ENCODE measurements at places on chromosomes 11 and 22.

- DNase-seq = no peak
These were observed 63.6 kb downstream of the NFAM1 start for GRCh38 chr22:42368379-42369249.

DNA sequence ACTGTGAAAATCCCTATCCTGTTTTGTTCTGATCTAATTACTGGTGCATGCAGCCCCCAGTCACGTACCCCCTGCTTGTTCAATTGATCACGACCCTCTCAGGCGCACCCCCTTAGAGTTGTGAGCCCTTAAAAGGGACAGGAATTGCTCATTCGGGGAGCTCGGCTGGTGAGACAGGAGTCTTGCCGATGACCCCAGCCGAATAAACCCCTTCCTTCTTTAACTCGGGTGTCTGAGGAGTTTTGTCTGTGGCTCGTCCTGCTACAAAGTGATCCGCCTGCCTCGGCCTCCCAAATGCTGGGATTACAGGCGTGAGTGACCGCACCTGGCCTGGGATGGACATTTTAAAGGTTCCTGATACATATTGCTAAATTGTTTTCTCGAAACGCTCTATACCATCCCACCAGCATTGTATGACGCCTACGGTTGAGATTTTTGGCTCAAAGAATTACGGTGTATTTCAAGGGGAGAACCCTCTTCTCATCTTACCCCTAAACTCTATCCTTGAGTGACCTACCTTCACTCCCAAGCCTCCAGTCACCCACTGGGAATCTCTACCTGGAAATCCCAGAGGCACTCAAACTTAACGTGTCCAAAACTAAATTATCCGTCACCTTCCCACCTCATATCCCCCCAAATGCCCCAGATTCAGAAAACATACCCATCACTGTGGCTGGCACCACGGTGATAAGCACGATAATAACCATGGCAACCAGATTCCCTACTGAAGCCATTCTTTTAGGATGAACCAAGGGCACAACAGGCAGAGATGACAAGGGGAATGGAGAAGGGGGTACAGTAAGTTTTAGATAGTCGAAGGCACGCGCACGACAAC lies 789 bp upstream of the POLA2 start:
- no peak for DNase-seq

GRCh38 chr11:10044618-10045017 lies 249.4 kb downstream of the SBF2 start:
- DNase-seq = peak; percentile 85

DNA sequence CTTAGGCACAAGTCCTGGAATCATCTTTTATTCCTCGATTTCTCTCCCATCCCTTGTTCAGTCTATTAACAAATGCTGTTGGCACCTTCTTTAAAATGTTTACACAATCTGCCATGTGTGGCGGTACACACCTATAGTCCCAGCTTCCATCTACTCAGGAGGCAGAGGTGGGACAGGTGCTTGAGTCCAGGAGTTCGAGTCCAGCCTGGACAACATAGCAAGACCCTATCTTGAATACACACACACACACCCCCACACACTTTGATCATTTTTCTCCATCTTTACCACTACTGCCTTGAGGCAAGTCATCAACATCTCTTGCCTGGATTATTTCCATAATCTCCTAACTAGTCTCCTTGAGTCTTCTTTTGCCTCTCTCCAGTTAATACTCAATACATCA lies 13.7 kb upstream of the ZBTB44 start:
- DNase-seq = no peak

DNA sequence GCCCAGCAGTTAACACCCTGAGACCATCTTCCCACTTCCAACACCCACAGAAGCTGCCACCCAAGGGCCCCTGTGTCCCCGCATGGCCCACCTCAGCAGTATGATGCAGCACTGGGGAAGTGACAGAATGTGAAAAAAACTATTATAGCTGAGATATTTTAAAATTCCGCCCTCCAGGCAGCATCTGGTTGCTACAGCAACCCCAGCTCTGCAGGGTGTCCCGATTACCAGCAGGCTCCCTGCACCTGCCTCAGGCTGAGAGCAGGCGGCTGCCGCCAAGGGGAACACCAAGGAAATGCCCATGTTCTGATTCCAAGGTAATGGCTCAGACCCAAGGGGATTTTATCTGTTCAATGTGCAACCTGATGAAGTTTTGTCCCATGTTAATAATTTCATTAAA lies 10.5 kb upstream of the TMEM121B start:
- no peak for DNase-seq

- DNase-seq = no peak
These were observed 47.6 kb upstream of the FIBIN start for GRCh38 chr11:26946257-26946716.

DNA sequence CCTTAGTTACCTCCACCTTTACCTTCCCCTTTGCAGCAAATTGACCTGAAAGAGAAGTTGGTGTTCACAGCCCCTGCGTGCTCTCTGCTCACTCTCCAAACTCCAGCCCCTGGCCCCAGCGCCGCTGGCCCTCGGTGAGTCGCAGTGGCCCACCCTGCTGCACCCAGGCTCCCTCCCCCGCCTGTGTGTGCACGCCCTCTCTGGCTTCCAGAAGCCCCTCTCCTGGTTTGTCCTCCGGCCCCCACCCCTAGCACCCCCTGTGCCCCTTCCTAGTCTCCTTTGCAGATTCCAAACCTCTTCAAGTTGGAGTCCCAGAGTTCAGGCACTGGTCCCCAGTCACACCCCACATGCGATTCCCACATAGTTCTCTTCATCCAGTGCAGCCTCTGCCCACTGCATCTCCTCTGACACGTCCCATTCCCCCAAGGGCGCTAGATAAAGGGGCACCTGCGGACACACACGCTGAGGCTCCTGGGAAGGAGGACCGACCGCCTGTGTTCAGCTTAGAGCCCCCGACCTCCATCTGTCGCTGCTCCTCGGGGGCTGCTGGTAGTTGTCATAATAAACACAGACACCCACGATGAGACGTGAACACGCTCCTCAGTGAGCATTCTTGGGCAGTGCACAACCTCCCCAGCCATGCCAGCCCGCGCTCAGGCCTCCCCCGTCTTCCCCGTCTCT lies 1.5 kb upstream of the PHRF1 start:
- no peak for DNase-seq

DNA sequence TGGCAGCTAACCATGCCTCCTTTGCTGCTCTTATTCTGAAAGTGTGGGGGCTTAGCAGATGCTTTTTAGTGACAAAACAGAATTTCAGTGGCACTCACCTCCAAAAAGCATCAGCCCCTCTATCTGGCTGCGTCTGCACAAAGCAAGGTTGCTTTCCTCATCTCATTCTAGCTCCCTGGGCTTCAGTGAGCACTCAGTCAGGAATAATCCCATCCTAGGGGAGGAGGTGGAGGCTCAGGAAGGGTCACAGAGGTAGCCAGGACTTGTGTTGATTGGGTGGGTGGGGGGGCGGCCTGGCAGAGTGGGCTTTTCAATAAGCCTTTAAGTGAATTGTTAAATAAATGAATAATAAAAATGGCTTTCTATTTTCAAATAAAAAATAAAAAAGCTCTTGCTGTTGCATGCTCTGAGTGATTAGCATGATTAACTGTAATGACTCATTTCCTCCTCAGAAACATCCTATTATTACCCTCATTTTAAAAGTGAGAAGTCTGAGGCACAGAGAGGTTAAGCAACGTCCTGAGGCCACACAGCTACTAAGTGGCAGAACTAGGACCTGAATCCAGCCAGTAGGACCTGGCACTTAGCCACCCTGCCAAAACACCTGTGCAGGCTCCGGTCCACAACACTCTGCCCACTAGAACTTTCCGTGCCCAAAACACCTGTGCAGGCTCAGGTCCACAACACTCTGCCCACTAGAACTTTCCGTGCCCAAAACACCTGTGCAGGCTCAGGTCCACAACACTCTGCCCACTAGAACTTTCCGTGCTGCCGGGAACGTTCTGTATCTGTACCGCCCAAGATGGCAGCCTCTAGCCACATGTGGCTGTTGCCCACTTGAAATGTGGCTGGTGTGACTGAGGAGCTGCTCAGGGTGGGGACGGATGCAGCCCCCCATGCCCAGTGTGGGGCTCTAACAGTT lies 5.5 kb downstream of the B3GAT1 start:
- no peak for DNase-seq

DNA sequence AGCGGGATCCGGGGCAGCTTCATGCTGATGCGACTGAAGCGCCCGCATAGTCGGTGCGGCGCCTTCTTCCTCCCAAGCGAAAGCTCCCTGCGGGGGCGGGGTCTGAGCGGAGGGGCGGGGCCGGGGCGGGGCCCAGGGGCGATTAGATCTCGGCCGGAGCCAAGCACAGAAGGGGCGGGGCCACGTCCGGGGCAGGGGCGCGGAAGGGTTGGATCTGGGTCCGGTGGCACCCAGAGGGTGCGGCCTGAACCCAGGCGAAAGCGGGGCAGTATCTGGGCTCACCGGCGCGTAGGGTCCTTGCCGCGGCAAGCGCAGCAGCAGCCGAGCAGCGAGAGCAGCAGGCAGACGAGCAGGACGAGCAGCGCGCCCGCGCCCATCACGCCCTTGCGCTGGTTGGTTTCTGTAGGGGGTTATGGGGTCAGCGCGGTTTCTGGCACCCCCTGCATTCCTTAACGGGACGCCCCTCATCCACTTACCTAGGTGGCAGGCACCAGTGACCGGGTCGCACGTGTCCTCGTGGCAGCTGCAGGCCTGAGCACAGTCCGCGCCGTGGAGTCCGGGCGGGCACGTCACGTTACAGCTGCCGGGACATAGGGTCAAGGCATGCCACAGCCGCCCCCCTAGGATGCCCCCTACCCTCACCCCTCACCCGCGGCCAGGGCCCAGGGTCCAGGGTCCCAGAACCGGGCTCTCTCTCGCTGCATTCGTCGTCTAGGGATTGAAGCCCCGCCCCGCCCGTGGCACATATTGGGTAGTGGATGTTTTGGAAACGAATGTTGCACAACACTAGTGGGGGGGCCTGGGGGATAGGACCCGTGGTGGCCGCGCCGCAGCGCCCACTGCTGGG lies 8.1 kb downstream of the SCARF2 start:
- DNase-seq = peak; percentile 83

All from islet precursor cell (in vitro differentiated cells).